ENCODE measurements at places on chromosomes 7 and 10.
A peak's percentile ranks its signal among the peaks of the same experiment; 100 is the strongest.

GRCh38 chr10:87767253-87767652, 50.8 kb downstream of the ATAD1 start:
- no peak for DNase-seq

DNA sequence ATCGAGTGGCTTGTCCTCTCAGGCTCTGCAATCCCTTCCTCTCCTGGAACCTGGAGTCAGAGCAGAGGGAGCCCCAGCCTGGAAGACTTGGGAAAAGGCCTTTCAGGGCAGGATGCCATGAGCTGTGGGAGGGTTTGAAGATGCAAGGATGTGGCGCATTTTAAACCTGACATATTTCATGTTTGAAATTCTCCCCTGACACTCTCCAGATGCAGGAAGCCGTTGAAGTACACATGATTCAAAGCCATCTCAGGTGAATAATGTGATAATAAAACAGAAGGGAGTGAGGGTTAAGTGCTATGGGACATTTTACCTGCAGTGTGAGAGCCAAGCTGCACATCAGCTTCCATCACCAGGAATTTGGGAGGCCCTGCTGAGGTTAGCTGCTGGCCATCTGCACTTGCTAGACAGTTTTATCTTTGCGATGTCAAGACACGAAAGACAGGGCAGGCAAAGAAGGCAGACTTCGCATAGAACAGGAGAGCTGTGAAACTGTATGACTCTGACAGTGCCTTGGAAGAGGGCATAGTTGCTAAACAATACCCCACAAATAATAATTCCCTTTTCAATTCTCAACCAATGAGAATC, 159.1 kb upstream of the GDF10 start:
- DNase-seq = no peak

DNA sequence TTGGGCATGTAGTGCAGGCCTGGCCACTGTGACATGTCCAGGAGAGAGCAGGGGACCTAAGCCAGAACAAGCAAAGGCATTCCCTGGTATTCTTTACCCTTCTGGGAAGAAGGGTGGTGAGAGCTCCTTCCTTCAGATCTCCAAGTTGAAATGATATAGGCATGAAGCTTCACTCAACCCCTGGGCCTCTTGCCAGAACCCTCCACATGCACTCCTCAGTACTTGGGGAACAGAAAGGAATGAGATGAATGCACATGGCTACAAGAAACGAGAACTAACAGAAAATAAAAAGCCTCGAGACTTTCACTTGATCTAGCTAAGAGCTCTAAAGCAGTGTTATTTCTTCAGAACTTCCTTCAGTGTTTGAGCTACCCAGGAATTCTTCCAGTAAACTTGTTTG, 262.2 kb downstream of the ETV1 start:
- DNase-seq = no peak

DNA sequence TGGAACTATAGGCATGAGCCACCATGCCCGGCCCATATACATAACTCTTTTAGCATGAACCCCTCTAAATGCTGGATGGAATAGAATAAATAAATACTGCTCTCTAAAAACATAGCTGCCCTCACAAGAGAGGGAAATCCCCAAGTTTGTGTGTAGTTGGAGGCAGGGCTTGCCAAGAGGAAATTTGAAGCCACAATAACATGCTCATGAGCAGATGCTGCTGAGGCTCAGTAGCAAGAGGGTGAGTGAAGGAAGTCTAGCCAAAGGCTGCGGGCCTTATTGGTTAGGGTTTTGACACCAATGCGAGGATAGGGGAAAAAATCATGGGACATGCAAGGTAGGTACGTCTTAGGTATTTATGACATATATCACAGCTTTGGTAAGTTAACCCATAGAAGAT, 17.3 kb downstream of the TPK1 start:
- DNase-seq = no peak

DNA sequence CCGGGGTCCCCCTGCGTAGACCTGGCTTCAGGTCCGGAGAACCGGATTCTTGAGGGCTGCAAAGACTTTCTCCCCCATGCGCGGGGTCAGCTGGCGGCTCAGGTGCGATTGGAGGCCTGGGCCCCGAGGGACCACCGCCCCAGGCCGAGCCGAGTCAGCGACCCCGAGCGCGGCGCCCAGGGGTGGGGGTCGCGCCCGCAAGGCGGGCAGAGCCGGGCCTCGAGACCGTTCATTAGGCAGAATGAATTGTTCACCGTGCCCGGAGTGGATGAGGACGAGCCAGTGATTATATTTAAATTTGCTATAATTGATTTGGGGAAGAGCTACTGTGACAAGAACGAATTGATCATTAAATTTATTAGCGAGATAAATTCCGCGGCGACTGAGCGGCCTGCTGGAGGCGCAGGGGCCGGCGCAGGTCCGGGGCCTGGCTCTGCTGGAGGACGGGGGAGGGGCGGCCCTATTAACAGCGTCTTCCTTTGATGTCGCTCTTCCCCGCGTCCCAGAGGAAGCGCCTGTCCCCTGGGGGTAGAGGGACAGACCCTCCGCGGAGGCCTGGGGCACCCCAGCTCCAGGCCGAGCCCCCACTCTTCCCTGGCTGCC, 7.5 kb downstream of the MNX1 start:
- DNase-seq = no peak

DNA sequence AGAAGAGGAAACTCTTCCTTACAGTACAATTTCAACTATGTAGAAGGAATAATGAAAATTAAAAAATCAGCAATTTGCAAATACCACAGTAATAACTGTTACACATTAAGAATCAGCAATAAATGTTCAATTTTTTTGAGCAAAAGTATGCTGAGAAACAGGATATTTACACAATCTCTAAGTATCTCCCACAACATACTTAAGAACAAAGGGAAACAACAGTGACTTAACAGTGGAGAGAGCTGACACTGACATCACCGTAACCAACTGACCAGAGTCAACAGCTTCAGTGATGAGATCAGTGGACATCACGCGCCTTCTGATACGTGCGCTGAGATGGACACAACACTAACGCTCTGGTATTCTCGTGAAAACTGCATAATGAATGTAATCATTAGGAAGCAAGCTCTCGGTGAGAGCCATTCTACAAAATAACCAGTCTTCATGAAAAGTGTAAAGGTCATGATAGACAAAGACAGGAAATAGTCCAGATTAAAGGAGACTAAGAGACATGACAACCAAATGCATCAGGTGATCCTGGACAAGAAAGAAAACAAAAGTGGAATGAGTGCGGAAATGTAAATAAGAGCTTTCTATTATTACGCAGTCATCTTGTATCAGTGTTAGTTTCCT, 82.6 kb downstream of the PIP4K2A start:
- no peak for DNase-seq

GRCh38 chr10:129689671-129690071, 222.6 kb downstream of the MGMT start:
- DNase-seq = no peak

DNA sequence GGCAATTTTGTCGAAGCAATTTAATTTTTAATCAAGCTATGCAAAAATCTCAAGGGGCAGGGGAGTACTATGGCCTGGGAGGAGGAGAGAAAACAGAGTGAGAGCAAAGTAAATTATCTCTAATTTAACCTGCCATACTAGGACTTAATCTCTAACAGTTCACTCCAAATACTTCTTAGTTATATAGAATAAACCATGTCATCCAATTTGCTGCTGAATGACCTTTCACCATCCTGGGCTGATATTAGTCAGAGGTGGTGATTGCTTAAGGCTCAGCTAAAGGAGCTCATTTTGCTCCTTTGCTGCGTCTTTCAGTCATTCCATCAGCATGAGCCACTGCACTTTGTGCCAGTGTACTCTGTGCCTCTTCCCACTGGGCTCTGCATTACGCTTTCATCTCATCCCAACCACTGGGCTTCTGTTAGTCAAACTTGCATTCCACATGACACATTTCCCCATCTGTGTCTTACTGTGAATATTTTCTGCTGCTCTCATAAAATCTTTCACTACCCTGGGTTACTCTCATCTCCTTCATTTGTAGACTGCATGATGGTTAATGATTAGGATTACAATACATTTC, 84.3 kb downstream of the CD36 start:
- DNase-seq = peak; percentile 100

- no peak for DNase-seq
These were observed 20.5 kb downstream of the MMRN2 start for GRCh38 chr10:86936661-86937501.

DNA sequence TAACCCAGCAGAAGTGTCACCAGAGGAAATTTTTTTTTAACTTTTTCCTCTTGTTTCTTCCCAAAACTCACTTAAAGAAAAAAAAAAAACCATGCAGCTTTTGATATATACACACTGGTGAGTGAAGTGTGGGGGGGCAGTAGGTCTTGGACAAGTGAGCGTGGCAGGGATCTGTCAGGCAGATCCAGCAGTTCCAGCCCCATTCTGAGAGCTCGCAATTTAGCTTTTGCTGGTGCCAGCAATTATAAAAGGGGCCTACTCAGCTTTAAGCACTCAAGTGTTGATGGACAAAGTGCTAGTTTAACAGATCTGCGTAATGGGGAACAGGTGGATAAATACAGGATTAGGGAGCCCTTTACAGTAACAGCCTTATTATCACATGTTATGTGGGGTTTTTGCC, 619.2 kb upstream of the GALNT17 start:
- no peak for DNase-seq

DNA sequence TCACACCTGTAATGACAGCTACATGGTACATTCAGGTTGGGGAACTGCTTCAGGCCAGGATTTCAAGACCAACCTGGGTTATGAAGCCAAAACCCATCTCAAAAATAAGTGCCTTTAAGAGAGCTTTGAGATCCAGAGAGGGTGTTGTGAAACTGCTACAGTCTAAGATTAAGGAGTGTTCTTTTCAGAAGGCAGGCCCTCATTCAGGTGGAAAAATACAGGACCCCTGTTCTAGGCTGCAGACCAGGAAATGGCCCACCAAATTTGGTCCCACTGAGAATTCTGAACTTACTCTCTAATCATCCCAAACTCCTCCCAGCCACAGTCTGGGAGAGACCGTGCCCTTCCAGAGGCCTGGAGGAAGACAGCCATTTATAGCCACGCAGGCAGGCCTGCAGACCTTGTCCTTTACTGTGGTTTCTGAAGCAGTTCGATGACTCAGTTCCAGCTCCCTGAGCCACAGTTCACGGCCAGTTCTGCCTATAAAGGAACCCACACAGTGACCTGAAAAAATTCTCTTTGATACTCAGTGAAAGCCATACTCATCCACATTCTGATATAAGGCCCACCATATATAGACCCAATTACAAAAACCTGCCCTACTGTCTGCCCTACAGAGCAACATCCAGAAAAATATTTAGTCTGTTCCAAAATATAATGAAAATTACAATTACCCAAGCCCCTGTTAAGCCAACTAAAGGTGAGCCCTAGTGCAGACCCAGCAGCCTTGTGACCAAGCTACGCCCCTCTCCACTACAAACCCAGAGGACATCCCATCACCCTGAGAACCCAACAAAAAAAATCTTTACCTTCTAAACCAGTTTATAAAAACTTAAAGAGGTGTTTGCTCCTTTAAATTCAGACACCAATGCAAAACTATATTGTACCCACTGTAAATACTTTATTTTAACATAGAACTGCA, 21.2 kb downstream of the ZNF680 start:
- peak; percentile 46 for DNase-seq

- DNase-seq = no peak
These were observed 171.9 kb downstream of the FGFR2 start for GRCh38 chr10:121426307-121426706.

GRCh38 chr7:148031811-148032210, 558.8 kb upstream of the C7orf33 start:
- no peak for DNase-seq

- DNase-seq = peak; percentile 72
These were observed 90.2 kb downstream of the IPMK start for GRCh38 chr10:58177362-58177947.

DNA sequence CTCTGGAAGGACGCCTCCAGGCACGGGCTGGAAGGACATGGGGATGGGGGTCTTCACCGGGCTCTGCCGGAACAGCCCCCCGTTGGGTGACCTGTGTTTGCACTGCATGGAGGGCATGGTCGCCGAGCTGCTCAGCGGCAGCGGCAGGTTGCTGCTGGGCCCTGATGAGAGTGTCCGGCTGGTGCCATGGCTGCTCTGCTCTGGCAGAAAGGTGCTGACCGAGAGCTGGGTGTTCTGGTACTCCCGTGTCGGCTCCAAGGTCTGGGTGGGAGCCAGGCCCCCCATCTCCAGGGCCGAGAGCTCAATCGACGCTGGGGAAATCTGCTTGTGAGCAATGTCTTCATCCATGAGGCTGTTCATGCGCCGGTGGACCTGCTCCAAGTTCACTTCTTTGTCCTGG, 764.3 kb downstream of the GRID1 start:
- no peak for DNase-seq

DNA sequence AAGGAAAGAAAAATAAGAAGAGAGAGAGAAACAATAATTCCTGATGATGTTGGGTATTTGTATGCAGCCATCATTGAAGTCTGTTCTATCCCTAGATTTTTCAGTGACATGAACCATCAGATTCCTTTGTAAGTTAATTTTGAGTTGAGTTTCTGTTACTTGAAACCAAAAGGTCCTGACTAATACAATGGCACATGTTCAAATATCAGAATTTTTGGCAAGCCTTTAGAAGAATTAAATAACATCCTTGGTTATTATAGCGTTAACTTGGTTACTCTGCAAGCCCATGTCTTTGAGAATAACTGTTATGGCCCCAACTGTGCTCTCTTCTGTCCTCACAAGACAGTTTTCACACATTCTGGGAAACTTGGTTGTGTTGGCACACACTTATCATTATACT, 66.5 kb downstream of the SYPL1 start:
- no peak for DNase-seq

GRCh38 chr10:79140085-79140793, 71.5 kb downstream of the ZMIZ1 start:
- DNase-seq = no peak

DNA sequence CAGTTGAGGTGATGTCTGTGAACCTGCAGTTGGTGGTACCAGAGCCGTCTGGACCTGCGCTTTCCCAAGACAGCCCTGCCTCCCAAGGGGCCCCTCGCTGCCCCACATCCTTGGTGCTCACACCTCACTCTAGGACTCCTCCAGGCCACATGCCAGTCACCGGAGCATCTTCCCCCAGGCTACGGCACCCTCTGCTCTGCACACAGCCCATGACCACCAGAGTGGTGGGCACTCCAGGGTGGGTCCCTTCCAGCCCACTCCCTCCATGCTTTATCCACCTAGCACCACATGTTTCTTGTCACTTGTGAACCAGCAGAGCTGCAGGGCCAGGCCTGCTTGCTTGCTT, 183.7 kb upstream of the SH2B2 start:
- no peak for DNase-seq

Data from RKO (cell line).